SW 1271 (cell line): ENCODE measurements at places on chromosomes 16 and 17.
A peak's percentile ranks its signal among the peaks of the same experiment; 100 is the strongest.

- DNase-seq, result no peak
These were observed 87.0 kb downstream of the GNAO1 start for GRCh38 chr16:56278196-56278855.

GRCh38 chr17:76840443-76840767 lies 27.8 kb upstream of the MGAT5B start:
- DNase-seq, result no peak

DNA sequence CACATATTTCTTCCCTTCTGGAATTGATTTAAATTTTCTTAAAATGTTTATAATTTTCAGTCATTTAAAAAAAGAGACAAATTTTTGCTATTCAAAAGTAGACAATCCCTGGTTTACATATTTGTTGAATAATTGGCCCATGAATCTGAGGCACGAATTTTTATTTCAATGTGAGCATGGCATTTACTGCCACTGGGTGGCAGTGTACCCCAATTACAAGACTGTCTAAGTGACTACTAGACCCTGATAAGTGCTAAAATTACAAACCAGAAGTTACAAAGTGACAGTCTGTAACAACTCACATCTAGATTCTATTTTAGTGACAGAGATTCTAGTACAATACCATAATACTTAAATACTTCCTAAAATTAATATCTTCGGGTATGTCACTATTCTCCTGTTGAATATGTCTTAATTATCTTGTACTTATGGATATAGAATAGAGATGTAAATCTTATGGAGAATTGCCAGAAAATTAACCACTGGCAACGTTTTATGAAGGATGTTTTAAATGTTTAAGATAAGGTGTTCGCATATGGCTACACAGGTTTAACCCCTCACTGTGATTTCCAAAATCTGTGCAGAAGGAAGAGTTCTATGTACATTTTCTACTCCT lies 235.8 kb downstream of the MAP2K4 start:
- DNase-seq, result peak; percentile 45

- no peak for DNase-seq
These were observed 67.1 kb downstream of the NFAT5 start for GRCh38 chr16:69632828-69633227.

DNA sequence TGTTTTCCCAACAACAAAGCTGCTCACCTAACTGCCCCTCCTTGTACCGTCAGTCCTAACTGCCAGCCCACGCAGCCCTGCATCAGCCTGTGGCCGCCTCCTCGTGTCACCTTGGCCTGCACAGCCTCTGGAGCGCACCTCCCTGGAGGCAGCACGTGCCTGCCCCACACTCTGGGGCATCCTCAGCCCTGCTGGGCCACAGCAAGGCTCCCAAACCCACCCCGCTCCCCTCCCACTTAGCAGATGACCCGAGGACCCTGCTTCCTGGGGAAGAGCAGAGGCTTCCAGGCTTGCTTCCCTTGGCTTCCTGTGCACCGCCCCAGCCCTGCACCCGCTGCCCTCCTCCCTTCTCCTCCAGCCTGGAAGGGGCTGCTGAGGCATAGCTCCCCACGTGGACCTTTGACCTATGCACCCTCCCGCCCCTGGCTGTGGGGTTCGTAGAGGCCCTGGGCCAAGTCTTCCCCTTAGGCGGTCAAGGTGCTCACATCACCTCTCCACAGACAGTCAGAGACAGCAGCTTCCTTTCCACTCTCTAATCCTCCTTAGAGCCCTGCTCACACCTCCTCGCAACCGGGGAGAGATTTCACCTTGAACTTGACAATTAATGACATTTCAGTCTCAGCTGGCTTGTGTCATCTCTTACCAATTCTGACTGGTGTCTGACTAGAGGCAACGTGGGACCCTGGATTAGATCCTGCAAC lies 115.0 kb downstream of the MGAT5B start:
- no peak for DNase-seq
